K562 (cell line): ENCODE measurements at places on chromosomes 7 and 10.

DNA sequence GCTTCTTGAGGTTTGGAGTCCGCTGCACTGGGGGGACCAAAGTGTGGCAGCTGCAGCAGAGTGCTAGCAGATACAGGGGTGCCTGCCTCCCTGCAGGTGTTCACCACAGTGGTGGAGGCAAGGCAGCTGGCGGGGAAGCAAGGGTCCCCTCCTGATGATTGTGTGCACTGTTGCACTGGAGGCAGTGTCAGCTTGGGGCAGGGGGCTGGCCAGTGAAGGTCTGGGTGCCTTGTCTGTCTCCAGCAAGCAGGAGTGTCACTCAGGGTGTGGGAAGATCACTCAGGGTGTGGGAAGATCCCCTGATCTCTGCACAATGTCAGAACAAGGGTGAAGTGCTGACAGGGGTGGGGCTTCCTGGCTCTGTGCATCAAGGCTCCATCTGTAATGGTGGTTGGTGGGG is 36.3 kb upstream of the PPP1R3A start:
- DNase-seq, result no peak

DNA sequence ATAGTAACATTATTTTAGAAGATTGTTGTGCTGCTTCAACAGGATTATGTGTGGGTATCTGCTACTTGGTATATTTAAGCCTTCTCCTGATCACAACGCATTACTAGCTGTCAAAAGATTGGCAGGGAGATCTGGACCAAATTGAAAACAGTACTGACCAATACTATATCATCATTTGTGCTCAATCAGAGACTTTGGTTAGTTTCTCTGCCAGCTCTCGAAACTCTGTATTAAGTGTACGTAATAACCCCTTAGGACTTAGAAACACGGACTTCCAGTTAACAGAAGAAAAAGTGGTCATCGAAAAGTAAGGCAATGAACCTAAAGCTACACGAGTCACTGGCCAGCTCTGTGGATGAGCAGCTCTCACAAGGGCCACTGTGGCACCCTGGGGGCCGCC is 146.0 kb downstream of the EVX1 start:
- DNase-seq, result no peak

- DNase-seq, result peak; percentile 4
Measured at GRCh38 chr10:101832325-101832771, 11.3 kb downstream of the KCNIP2 start.

DNA sequence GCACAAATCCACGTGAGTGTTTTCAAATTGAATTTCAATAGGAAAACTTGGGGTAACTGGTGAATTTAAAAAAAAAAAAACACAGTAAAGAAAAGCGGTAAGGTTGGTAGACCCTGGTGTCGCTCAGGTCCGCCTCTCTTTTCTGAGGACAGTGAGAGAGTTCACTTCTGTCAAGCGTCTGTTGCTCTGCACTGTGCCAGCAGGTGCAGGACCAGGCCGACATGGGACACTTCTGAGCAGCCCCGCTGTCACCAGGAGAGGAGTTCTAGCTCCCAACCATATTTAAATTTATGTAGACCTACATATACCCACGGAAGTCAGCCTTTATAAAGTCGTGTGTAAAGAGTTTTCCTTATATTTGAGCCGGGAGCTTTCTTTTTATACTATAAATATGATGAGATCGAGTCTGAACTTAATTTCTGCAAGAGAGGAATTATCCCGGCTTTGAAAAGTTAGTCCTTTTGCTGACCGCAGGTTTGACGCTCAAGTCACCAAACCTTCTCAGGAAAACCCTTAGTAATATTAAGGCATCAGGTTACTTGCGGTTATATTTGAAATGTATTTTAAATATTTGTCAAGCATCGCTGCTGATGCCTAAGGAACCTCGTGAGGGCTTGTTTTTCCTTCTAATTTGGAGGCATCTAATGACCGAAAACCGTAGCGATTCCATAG is 531 bp downstream of the IKZF1 start:
- DNase-seq, result peak; percentile 67

GRCh38 chr10:44990965-44991364 is 9.8 kb upstream of the ZNF22 start:
- DNase-seq, result no peak

- DNase-seq, result no peak
Measured at GRCh38 chr10:119302172-119302571, 94.8 kb downstream of the GRK5 start.

GRCh38 chr10:102727037-102727818 is 12.8 kb downstream of the SFXN2 start:
- DNase-seq, result no peak

DNA sequence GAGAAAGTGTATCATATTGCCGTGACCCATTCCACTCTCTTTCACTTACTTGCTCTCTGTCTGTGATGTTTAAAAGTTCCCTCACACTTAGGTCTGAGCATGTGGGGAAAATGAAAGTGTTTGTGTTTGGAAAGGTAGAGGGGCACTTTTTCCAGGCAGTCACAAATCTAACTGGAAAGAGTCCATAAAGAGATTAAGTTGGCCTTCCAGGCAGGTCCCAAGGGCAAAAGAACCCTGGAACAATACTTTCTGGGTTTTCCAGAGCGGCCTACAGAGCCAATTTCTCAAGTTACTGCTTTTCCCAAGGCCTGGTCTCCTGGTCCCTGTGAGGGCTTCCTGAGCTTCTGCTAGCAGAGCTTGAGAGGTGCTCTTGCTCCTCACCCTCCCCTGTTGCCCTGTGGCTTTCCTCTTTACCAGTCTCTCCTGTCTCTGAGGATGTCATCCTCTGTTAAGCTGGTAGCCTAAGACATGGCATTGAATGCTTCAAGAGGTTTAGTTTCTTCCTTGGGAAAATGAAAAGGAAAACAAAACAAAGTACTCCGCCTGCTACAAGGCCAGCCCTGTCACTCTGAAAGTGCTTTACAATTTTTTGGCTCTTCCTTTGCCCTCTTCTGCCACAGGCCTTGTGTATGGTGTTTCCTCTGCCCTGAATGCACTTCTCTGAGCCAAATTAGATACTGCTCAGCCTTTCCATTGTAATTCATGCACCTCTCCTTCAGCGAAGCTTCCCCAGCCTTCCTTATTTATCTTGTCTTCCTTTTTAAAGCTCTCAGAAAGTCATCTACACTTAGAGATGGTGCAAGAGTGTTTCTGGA is 20.1 kb downstream of the TES start:
- no peak for DNase-seq

GRCh38 chr7:127447326-127447945 is 54.9 kb upstream of the ZNF800 start:
- peak; percentile 85 for DNase-seq

DNA sequence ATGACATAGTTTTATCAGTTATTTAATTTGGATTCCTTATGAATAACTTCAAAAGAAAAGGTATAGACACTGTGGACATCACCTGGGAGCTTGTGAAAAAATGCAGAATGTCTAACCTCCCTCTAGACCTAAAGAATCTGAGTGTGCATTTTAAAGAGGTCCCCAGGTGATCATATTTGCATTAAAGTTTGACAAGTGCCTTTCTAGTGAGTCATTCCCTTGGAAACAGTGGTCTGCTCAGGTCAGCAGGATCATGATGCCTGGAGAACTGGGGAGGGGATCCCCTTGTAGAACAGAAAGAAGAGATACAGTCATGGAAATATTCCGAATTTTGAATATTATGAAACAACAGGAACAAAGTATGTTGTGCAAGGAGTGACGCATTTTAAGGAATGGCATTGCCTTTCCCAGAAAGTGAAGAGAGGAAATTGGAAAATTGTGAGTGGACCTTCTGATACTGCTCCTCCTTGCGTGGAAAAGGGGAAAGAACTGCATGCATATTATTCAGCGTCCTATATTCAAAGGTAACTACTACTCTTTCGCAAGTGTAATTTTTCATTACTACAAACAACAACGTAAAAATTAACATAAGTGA is 4.6 kb downstream of the STEAP2 start:
- DNase-seq, result no peak

- DNase-seq, result no peak
Measured at GRCh38 chr10:73019100-73019499, 64.5 kb upstream of the PLA2G12B start.

DNA sequence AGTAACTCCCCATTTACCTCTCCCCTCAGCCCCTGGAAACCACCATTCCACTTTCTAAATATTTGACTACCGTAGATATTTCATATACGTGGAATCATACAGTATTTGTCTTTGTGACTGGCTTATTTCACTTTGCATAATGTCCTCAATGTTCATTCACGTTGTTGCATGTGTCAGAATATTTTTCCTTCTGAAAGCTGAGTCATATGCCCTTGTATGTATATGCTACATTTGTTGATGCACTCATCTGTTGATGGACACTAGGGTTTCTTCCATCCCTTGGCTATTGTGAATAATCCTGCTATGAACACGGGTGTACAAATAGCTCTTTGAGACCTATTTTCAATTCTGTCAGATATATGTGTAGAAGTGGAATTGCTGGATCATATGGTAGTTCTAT is 25.8 kb upstream of the TSPAN13 start:
- no peak for DNase-seq

GRCh38 chr10:128268015-128268722 is 141.9 kb upstream of the MKI67 start:
- DNase-seq, result peak; percentile 38

DNA sequence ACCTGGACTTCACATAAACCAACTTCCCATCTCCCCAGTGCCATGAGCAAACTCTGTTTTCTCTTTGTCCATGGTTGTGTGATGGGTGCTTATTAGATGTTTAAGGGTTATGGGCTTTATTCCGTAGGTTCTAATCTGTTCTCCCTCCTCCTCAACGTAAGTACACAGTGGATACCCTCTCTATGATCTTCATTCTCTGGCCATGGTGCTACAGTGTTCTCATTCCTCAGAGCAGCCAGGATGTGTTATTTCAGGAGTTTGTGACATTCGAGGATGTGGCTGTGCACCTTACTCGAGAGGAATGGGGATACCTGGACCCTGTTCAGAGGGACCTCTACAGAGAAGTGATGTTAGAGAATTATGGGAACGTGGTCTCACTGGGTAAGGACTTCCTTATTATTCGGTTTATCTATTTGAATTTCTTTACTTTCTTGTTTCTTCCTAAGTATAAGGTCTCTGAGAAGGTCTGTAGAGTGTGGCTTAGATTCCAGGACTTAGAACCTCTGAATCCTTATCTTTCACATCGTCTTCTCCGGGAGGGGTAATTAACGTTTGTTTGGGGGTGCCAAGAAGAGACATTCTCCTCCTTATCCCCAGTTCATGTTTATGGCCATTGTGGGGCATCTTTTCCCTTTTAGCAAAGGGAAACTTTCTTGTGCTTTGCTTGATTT is 3.8 kb downstream of the ZNF655 start:
- DNase-seq, result no peak

DNA sequence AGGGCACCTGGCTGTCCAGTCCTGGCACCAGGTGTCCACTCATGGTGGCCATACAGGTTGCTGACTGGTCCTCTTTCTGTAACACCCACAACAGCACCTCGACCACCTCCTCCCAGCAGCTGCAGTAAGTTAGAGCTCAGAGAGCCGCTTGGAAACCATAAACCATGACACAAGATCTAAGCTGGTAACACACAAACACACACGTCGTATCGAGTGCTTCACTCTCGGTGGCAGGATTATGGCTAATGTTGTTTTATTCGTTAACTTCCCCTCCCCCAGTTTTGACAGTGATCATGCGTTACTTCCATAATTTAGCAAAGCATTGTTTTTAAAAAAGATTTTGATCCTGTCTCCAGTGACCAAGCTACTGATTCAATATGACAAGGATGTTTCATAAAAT is 59.7 kb downstream of the CAMK2B start:
- DNase-seq, result no peak

DNA sequence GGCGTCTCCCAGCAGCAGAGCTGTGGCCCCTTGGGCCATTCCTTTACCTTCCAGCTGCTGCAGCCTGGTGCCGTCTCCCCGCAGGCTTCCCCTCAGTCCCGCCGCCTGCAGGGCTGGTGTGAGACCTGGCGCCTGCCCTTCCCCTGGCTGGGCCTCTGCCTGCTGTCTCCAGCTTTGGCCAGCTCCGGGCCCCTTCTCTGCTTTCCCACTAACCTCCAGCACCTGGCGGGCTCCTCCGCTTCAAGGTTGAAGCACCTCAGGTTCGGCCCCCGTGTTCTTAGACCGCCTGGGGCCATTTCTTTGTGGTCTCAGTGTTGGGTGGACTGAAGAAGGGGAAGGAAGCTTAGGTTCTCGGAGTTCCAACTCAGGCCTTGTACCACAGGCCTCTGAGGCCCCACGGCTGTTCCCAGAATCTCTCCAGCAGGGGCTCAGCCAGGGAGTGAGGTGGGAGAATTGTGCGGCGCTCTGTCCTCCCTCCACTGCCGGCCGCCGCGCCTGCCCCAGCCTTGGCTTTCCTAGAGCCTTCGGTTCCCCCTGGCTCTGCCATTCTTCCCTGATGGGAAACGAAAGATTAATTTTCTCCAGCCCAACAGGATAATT is 30.3 kb downstream of the GBX1 start:
- no peak for DNase-seq

DNA sequence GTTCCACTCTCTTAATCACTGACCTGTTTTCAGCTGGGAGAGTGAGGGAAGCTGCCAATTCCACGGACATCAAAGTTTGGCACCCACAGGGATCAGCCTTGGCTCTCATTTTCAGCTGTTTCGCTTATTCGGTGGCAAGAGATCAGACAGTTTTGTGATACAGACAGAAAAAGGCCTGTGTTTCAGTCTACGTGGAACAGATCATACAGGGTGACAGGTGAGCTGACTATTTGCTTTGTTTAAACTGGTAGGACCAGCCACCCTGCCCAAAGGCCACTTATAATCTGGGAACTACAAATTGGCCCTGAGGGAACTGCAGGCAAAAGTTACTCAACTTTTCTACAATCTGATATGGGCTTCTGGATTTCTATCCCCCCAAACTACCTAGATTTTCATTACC is 128.6 kb downstream of the ZNF467 start:
- DNase-seq, result no peak

- no peak for DNase-seq
Measured at GRCh38 chr7:99621271-99621670, 4.5 kb downstream of the ZSCAN25 start.

- no peak for DNase-seq
Measured at GRCh38 chr10:210297-210696, 75.0 kb downstream of the ZMYND11 start.

GRCh38 chr10:526651-527312 is 162.7 kb downstream of the DIP2C start:
- peak; percentile 19 for DNase-seq

GRCh38 chr7:138388673-138389491 is 71.2 kb upstream of the TRIM24 start:
- DNase-seq, result no peak

DNA sequence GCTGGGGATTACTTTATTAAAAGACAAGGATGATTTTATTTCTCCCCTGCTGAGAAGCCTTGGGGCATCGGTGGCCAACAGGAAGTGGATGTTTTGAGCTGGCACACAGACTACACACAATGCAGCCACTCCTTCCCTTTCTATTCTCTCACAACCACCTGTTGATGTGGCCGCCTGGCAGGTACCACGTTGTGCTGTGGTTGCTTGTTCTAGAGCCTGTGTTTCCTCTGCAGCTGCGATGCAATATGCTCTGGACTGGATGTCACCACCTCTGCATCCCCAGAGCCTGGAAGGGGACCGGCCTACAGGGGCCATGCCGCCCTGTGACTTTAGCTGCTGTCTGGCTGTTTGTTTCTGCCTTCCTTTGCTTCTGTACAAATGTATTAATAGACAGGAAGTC is 195.7 kb upstream of the CELF2 start:
- no peak for DNase-seq

GRCh38 chr10:48411510-48411909 is 105.0 kb downstream of the MAPK8 start:
- no peak for DNase-seq
